ENCODE measurements at places on chromosomes 11 and 22.
A peak's percentile ranks its signal among the peaks of the same experiment; 100 is the strongest.

GRCh38 chr11:62504158-62504973 lies 42.2 kb downstream of the AHNAK start:
- no peak for DNase-seq

DNA sequence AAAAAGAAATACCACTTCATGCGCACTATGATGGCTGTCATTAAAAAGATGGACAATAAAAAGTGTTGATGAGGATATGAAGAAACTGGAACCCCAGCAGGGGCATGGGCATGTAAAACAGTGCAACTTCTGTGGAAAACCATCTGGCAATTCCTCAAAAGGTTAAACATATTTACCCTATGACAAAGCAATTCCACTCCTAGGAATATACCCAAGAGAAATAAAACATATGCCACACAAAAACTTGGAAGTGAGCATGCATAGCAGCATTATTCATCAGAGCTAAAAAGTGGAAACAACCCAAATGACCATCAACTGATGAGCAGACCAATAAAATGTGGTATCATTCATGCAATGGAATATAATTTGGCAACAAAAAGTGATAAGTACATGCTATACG lies 50.1 kb downstream of the LRRC32 start:
- no peak for DNase-seq

DNA sequence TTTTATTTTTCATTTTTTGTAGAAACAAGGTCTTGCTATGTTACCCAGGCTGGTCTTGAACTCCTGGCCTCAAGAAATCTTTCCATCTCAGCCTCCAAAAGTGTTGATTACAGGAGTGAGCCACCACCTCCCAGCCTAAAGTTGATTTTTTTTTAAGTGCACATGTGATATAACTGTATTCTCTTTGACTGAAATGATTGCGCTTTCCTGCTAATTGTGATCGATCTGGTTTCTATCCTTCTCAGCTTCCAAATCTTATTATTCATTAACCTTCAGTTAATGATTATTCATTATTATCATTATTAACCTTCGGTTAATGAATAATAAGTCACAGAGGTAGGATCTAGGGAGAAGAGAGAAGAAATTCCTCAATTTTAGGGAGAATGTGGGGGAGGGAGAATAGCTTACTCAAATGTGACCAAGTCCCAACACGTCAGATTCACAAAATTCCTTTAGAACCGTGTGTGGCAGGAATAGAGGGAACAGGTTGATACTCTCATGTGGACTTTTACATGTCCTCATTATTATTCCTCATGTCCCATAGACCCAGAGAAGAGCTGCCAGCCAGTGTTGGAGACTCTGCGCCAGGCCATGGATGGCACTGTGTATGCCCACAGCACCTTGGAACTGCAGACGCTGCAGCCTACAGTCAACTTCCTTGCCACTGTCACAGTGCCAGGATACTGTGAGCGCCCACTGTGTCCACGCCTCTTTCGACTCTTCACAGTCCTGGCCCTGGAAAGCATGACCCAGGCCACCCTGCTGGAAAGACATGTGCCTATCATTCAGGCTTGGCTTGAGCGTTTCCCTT lies 47.1 kb downstream of the RRP8 start:
- DNase-seq = no peak

GRCh38 chr11:105670811-105671210 lies 60.9 kb downstream of the GRIA4 start:
- DNase-seq = no peak

- no peak for DNase-seq
Measured at GRCh38 chr11:10752061-10752460, 1.0 kb downstream of the CTR9 start.

DNA sequence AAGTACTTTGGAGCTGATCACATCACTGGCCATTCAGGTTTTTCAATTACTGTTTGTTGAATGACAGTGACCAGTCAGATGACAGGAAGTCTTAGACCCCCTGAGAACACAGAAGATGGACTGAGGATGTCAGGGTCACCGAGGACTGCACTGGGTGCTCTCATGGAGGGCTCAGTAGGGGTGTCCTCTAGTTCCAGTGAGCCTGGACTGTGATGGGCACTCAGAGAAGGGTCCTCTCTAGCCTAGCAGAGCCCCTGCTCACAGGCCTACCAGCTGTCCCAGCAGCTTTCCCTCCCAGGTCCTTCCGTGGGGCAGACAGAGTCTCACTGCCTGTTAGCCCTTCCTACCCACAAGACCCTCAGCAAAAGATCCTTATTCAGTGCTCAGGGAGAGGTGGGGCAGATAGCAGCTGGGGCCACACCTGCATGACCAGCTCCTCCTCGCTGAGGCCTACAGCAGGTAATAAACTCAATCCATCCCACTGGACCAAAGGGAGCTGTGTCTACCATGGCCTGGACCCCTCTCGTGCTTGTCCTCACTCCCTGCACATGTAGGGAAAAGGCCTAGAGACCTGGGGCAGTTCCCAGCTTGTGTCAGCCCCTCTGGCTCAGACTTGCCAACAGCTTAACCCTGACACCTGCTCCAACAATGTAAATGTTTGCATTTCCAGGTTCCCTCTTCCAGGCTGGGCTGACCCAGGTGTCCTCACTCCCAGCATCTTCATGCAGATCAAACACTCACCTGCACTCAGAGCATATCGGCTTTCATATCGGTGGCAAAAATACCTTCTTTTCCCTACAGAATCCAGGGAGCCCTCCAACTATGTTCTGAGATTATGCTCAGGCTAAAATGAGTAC lies 25.2 kb upstream of the VPREB1 start:
- DNase-seq = peak; percentile 89

- DNase-seq = no peak
Measured at GRCh38 chr11:128323381-128323780, 264.0 kb downstream of the ETS1 start.

DNA sequence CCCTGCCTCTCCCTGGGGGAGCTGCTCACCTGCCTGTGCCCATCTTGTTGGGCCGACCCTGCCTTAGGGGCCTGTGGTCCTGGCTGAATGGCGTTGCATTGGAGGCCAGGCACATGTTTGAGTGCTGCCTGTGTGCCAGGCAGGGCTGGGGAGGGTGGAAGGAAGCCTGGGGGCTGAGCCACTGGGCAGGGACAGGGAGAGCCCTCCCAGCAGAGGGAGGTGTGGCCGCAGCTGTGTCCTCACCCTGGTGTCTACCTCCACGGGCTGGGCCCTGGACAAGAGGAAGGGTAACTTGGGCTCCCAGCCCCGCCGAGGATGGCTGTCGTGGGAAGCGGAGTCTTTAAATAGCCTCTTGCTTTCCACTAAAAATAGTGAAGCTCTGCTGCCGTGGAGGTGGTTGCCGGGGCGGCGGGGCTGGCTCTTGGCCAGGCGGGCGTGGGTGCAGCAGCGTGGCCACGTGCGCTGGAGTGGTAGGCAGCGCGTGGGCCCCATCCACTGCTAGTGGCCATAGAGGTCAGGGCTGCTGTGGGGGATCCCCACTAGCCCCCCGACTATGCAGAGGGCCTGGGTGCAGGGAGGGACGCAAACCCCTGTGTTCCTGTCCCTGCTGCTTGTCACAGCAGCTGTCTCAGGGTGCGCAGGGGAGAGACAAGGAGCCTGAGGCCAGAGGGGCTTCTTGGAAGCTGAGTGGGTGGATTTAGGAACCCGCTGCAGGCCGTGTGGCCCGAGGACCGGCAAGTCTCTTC lies 6.2 kb downstream of the ZDHHC8 start:
- no peak for DNase-seq

GRCh38 chr22:36280379-36280778 lies 27.4 kb downstream of the APOL1 start:
- no peak for DNase-seq

DNA sequence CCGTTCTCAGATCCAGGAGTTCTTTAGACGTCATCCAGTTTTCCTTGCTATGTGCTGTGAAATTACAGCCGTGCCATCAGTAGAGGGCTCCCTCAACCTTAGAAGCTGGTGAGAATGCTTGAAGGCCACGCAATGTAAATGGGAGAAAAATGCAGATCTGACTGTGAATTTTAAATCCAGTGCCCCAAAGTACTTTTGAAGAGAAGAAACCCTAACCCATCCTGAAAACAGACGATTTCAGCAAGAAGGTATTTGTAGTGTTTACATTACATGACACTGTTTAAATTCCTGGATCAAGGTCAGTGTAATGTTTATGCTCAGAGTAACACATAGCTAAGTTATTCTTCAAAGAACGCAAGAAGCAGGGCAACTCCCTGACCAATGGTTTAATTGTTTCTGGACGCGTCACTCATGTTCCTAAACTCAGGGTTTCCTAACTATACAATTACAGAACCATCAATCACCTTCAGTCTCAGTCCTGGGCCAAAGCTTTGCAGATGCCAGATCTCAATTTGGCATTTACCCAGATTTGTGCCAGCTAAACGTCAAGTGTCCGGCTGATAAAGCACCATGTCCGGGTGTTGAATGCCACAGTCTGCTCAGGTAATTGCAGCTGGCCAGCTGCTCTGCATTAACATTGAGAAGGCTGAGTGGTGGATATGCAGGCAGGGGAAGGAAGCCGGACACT lies 38.2 kb downstream of the ADAMTS8 start:
- peak; percentile 49 for DNase-seq

DNA sequence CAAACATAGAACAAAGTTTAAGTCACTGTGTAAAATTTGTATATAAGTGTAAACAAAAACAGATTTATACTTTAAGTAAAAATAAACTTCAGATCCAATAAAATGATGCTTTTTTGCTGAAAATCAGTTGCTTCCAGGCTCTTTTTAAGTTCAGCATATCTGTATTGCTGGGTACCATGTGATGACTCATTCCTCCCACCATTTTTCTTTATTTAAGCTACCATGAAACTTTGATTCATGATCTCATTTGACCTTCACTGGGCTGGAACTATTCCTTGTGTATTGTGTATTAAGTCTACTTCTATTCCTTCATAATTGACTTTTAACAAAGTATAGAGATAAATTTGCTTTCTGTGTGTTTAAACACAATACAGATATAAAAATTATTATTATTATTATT lies 46.3 kb upstream of the RRM1 start:
- no peak for DNase-seq

- no peak for DNase-seq
Measured at GRCh38 chr11:6799402-6799801, at the start of gene OR6A2. Gene OR6A2, minus strand, starts transcription at chr11:6799689. Its CDS starts 3,981 bp downstream, at chr11:6795708.

GRCh38 chr22:42959576-42960509 lies 55.1 kb downstream of the PACSIN2 start:
- DNase-seq = no peak

DNA sequence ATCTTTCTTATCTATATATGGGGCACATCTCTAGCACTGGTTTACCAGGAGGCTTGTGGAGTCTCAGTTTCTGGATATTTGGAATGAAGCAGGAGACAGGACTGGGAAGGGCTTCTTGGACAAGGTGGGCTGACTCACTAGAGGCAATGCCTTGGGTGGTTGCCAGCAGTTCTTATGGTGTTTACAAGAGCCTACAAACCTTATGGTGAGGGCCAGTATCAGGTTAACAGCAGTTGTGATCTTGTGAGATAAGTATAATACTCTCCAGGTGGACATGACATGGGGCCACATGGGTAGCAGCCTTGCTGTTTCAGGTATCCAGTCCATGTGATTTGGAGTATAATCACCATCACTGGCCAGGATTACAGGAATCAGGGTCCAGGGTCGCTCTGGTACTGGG lies 10.2 kb downstream of the FUT4 start:
- DNase-seq = peak; percentile 43

Measured in NCI-H2029 treated with DMSO at 0.1 percent for 48 hours (cell line).